ENCODE measurements at places on chromosomes 7 and 10.

GRCh38 chr10:20954519-20954918 is 57.4 kb upstream of the NEBL start:
- no peak for DNase-seq

DNA sequence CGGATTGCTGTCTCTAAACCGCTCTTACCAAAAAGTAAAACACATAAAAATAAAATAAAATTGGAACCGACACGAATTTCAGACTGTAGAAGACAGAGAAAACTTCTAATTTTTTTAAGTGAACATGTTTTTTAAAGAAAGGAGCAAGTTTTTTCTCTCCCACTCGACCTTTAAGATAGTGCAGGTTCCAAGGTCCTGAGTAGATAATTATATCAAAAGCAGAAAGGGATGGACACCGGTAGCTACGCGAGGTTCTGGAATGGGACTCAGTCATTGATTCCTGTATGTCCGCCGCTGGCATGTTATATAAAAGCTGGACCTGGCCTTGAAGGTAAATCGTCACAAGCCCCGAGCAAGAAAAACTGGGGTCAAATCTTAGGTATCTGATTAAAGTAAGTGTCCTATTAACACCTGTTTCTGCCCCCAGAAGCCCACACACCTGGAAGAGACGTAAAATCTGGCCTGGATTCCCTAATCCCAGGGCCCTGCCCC is 462 bp upstream of the CISD1 start:
- no peak for DNase-seq

- DNase-seq, result no peak
These were observed 145.3 kb upstream of the FAM3C start for GRCh38 chr7:121541457-121541856.

DNA sequence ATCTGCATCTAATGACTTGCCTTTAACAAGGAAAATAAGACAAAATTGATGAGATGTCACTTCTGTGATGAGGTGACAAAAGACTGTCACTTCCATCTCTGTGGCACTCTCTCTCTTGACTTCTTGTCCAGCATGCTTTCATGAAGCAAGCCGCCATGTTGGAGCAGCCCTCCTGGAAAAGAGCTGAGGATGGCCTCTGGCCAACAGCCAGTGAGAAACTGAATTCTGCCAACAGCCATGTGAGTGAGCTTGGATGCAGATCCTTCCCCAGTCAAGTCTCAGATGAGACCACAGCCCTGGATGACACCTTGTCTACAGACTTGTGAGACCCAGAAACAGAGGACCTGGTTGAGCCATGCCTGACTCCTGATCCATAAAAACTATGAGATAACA is 412.6 kb upstream of the SHH start:
- no peak for DNase-seq

DNA sequence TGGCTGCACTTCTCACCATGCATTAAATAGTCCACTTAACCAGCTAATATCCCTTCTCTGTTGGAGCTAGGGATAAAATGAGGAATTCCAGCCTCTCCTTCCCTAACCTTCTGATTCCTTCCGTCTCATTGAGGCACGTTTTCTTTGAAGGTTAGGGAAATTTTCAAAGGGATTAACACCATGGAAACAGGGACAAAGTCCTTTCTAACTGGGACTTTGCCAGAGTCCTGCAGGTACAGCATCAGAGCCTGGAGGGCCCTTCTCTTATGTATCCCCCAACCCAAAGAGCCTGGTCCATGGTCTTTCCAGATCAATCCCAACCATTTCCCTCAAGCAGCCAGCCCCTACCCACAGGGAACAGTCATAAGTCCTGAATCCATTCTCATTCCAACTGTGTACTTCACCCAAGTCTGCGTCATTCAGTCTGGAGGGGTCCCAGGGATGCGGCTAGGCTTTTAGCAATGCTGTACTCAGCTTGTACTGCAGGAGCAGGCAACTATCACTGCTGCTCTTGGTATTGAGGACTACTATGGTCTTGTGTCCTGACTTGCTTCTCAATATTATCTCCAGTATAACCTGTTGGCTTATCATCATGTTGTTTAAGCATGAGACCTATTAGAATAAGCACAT is 34.6 kb upstream of the CROT start:
- no peak for DNase-seq

DNA sequence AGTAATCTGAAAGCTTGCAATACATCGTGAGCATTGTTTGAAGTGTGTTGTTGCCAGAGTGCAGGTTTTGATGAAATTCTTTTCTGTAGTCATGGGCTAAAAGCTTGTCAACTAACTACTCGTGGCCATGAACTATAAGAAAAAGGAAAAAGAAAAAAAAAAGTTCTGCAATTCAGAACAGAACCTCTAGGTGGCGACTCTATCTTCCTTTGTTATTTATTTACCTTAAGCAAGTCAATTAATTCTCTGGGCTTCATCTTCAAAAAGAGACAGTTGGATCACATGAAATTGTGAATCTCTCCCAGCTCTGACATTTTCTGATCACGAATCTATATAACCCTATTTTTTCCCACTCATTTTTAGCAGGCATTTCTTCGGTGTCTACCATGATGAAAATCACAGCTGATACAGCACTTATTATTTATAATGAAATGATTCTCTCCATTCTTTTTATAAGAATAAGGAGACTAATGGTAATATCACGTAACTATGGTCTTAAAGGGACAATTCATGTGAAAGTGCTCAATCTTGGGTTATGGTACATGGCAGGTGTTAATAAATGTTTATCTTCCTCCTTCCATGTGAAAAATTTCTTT is 18.8 kb downstream of the TMEM196 start:
- DNase-seq, result no peak

DNA sequence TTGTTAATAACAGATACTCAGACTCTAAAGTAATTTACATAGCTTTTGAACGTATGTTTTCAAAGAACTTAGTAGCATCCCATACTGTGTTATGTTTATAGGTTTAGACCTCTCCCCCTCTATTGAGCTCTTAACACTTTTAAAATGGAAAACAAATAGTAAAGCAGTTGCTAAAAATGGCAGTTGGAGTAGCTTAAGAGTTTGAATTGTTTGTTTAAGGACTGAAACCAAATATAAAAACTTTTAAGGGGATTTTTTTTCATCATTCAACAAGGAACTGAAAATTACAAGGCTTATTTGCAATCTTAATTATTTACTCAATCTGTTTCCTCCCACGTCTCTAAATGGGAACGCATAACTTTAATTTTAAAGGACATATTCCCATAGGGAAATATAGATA is 1.6 kb upstream of the SPAG6 start:
- DNase-seq, result no peak

DNA sequence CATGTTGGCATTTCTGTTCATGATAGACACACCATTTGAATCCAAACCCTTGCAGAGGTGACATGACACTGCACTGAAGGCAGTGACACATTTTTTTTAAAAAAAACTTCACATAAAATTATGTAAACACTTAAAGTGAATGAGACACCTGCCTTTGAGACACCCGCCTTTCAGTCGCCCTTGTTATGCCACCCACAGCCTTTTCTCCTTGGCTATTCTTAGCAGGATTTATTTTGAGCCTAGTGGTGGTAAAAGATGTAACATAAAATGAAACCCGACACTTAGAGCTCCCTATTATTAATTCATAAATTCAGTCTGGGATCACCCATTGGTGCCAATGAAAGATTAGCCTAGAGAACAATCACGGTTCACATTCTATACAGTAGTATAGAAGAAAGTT is 161.3 kb downstream of the DYNC1I1 start:
- DNase-seq, result peak; percentile 20

DNA sequence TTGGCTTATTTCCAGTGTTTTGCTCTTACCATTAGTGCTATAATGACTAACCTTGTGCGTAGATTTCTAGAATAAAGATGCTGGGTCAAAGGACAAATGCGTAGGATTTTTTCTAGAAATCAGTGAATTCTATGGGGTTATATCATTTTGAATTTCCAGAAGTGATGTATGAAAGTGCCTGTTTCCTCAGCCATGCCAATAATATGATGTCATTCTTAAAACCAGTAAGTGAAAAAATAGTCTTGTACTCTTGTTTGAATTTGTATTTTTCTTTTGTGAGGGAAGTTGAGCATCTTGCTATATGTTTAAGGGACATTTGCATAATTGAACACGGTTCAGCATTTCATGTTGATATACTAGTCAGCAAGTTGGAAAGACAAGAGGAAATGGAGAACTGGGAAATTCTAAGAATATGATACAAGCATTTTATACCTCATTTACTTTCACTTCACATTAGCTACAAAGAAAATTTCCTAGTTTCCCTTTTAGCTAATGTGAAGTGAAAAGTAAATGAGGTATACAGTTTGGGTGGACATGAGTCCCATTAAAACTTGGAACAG is 3.8 kb upstream of the DNAH11 start:
- DNase-seq, result no peak

- no peak for DNase-seq
These were observed 32.6 kb downstream of the ARHGAP21 start for GRCh38 chr10:24690961-24691512.

DNA sequence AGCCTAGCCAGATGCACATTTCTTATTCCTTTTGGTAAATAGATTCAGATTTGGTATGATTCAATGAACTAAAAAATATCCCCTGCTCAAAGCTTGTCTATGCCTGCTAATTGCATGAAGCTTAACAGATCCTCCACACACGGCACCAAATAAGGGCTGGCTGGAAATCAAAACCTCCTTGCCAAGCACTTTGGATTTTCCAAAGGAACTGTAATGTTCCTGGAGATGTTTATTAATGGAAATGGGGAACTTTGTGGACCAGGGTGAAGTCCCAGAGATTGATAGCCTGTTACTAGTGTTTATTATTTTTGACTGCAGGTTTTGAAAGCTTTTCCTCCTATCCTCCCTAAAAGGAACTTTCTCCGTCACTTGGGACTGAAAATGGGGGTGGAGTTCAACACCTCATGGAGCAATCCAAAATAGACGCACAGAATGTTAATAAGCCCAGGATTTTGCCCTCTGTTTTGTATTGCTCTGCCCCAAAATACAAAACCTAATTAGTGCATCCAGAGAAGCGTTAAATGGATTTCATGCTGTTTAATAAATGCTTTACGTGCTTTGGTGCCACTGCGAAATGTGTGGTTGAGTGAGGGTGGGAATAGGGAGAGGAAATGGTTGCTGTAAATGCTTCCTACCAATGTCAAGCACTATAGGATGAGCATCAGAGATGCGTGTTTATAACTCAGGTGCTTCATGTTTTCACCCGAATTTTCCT is 1027.7 kb downstream of the LRMDA start:
- no peak for DNase-seq

GRCh38 chr7:105244594-105244993 is 144.1 kb downstream of the SRPK2 start:
- no peak for DNase-seq

DNA sequence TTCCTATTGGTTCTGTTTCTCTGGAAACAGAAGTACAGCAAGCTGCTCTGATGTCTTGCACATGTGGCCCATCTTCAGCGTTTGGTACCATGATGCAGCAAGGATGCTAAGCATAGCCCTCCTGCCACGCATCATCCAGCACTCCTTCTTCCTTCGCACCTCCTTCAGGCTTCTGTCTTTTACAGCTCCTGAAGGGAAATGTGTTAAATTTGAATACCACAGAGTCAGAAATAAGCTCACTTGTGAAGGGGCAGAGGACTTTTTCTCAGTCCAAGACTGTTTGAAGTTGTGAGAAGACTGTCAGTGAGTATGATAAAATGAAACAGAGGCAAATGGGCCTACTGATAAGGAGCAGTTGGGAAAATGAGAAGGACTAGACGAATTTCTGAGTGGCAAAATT is 20.7 kb downstream of the TSPAN13 start:
- no peak for DNase-seq

DNA sequence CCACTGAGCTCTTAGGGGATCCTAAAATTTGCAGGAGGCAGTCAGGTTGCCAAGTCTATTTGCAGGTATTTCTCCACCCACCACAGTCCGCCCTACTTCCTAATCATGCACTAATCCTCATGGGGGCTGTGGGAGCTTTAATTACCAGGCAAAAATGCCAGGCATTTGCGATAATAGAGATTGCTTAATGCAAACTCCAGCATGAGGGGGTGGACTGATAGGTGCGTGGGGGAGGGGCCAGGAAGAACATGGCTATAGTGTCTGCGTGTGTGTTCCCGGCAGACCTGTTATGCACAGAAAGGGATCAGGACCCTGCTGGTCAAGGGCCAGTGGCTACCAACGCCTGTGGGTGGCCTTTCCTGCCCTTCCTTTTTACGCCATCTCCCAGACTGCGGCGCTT is 15.6 kb upstream of the AQP1 start:
- DNase-seq, result no peak

DNA sequence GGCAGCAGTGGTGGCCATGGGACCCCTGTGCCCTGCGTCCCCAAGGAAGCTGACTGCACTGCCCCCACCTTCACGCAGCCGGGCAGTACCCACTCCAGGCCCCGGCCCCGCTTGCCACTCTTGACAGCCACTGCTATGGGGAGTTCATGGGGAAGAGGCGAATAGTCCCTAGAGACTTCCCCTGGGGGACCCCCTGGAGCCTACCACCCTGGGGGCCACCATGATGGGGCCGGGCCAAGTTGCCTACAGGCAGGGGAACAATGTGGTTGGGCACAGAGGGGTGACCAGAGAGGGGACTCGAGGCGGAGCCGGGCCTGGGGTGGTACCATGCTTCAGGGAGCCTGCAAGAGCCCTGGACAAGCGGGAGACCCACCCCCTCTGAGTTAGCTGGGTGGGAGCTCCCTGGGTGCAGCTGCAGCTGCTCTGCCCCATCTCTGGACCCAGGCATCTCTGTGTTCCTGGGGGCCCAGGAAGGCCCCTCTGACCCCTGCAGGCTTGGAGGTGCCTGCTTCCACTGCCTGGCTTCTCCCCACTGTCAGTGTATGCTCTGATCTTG is 567.6 kb downstream of the GRM8 start:
- no peak for DNase-seq

GRCh38 chr7:76065016-76065612 is 17.2 kb downstream of the MDH2 start:
- no peak for DNase-seq

DNA sequence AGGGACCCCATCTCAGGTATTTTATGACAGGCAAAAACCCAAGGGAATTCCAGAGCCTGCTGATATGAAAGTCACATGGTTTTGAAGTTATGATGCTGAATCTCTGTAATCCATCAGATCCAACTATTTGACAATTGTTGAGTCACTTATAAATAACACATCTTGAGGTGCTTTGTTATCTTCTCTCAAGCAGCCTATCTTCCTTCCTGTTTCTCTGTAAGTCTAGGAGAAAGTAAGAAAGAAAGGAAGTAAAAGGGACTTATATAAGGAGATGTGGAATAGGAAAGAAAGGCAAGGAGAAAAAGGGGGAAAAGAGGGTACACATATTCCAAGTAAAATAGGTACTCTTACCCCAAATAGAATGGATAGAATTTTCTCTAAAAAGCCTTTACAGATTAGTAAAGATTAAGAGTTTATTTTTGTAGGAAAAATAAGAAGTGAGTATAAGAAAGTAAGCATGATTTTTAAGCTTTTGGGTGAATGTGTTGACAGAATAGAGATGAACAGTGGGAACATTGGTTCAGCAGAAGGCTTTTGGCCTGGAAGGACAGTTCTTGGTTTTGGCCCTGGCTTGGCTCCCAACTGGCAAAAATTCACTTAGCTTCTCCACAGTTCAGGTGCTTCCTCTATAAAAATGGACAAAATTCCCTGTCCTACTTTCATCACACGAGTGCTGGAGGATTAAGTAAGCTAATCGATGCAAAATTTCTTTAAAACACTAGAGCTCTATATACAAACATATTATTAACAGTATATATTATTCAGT is 39.6 kb upstream of the ANK3 start:
- no peak for DNase-seq

Data from pons (tissue), 1 donor.